Cortex of kidney (tissue), 1 donor: ENCODE measurements at places on chromosomes 2 and 18.

DNA sequence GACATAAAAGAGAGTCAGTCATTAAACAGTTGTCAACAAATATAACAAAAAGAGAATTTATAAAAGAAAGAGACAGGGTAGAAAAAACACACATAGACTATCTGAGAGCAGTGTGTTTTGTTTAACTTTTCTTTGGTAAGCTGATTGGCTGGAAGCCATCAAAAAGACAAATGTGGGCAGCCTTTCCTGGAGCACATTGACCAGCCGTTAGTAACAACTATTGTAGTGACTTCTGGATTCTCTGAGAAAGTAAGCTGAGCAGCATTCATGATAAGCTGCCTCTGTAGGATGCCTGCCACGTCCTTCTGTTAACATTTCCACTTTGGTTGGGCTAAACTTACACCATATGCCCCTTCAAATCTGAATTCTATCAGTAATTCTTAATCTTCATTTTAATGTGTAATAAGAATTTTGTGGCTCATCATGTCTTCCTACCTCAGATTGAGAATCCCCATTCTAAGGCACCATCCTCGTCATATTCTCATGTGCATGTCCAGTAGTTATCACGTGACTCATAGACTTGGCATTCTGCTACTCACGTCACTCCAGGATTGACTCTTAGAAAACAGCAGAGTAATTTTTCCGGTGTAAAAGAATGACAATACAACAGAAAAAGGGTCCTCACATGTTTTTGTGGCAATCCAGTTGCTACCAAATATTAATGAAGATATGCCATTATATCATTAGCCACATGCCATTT lies 43.4 kb upstream of the DNAJC10 start:
- DNase-seq = no peak

- DNase-seq = no peak
These were observed 388.9 kb upstream of the RGPD4 start for GRCh38 chr2:107437807-107438206.

GRCh38 chr2:195658541-195658890 lies 1.5 kb downstream of the SLC39A10 start:
- no peak for DNase-seq

- no peak for DNase-seq
These were observed 458.4 kb downstream of the THSD7B start for GRCh38 chr2:137223722-137224121.

DNA sequence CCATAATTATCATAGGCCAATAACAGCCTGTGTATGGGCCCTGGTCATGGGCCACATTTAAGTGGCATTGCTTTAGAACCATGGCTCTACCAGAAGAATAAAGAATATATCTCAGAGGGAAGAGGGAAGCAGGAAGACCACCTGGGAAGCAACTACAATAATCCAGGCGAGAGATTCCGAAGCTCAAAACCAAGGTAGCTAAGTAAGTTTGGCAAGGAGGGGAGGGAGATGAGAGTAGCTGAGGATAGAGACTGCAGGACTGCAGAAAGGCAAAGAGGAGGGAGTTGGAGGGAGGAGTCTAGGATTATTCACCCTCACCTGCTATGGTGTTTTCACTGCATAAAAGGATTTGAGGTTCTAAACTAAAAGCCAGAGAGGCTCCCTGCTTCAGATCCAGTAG lies 293.5 kb downstream of the SETBP1 start:
- DNase-seq = no peak

DNA sequence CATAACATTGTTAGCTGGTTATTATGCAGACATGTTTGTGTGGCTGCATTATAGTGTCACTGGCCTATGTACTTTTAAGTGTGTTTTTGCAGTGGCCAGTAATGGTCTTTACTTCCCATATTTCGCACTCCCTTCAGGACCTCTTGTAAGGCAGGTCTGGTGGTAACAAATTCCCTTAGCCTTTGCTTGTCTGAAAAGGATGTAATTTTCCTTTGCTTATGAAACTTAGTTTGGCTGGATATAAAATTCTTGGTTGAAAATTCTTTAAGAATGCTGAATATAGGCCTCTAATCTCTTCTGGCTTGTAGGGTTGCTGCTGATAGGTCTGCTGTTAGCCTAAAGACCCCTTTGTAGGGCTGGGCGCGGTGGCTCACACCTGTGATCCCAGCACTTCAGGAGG lies 34.7 kb downstream of the ZC3H8 start:
- DNase-seq = no peak

- DNase-seq = no peak
These were observed 259.8 kb upstream of the HDAC4 start for GRCh38 chr2:239660390-239661230.

- DNase-seq = no peak
These were observed 9.1 kb upstream of the ARID5A start for GRCh38 chr2:96527286-96528005.

GRCh38 chr2:128475427-128476211 lies 157.0 kb upstream of the HS6ST1 start:
- DNase-seq = no peak

DNA sequence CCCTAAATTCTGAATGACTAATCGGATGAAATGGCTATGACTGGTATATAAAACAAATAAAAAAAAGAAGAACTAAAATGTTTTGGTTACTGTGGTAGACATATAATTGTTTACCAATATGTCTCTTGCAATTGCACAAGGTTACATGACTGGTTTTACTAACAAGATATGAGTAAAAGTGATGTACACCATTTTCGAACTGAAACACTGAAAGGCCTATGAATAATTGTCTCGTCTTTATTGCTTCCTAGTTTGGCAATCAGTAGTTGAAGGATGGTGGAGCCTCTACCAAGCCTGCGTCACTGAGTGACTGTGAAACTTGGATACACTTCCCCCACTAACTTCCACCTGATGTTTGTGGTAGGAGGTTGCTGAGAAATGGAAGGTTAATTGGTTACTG lies 16.5 kb downstream of the CDH19 start:
- DNase-seq = no peak

DNA sequence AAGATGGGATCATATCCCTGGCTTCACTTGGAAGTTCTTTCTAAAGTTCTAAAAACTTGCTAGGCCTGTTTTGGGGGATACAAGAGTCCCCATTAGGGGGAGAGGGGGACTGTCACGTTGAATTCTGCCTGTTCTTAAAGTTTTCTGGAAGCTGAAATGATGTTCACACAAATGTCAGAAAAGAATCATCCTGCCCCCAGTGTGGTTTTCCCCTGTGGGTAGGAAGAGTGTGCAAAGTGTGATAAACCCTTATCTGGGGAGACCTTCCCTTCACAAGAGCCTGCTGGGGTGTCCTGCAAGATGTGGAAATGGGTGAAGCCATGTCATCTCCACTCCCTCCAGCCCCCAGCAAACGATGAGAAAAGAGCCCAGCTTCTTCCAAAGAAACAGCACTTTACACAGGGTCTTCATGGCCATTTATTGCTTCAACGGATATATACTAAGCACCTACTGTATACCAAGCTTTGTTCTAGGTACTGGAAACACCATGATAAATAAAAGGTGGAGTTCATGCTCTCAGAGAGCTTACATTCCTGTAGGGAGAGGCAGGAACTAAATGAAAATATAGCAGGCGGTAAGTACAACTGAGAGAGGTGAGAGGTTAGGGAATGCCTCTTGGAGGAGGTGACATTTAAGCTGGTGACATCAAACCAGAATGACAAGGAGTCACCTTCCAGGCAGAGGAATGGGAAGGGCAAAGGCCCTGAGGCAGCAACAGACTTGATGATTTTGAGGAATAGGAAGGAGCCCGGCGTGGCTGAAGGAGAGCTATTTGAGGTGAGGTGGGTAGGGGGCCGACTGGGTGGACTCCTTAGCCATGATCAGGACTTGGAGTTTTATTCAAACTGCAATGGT lies 1.6 kb downstream of the MFSD2B start:
- no peak for DNase-seq

DNA sequence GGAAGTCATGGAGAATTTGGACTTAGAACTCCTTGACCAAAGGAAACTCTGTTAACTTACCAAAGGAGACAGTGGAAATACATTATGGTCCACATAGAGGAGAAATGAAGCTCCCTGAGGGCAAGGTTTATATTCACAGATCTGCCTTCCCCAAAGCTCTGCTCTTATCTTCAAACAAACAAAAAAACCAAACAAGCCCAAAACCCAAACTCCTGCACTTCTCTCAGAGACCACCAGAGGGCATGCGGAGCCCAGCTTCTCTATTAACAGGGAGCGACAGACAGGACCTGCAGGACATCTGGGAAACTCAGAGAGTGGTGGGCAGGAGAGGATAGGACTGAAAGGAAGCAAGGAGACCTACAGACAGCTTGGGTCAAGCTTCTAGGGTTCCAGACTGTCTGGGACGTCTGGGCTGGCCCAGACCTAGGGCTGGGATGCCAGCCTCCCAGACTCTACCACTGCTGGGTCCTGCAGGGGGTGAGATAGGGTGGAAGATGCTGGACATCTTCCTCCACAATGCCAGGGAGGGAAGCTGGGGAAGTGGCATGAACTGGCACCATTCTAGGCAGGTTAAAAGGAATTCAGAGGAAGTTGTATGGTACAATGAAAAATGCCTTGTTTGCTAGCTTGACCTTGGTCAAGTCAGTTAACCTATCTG lies 4.0 kb upstream of the WNT10A start:
- DNase-seq = no peak

DNA sequence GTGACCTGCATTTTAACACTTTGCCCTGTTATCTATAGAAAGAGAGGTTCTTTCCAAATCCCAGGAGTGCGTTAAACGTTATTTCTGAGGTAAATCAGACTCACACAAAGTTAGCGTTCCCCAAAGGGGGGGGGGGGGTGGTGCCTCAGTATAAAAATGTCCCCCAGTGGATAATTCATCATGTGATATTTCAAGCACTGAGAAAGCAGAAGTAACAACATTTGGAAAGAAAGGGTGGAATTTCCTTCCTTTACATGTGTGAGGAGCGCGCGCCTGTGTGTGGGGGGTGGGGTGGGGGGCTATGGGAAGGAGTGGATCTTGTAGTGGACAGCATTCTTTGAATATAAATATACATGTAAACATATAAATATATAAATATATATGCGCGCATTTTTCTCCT lies 630.9 kb downstream of the NYAP2 start:
- DNase-seq = no peak

- DNase-seq = no peak
These were observed 58.5 kb downstream of the FAM228A start for GRCh38 chr2:24233321-24233720.

GRCh38 chr2:28681606-28682005 lies 70.0 kb upstream of the PPP1CB start:
- no peak for DNase-seq

GRCh38 chr2:185161701-185162100 lies 563.4 kb downstream of the ZNF804A start:
- DNase-seq = no peak

DNA sequence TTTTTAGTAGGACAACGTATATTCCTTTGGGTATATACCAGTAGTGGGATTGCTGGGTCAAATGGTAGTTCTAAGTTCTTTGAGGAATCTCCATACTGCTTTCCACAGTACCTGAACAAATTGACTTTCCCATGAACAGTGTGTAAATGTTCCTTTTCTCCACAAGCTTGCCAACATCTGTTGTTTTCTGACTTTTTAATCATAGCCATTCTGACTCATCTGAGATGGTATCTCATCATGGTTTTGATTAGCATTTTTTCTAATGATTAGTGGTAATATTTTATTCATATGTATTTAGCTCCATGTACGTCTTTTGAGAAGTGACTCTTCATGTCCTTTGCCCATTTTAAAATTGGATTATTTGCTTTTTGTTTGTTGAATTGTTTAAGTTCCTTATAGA lies 58.4 kb upstream of the CERS6 start:
- no peak for DNase-seq

GRCh38 chr2:133265432-133265949 lies 302.8 kb downstream of the NCKAP5 start:
- no peak for DNase-seq

DNA sequence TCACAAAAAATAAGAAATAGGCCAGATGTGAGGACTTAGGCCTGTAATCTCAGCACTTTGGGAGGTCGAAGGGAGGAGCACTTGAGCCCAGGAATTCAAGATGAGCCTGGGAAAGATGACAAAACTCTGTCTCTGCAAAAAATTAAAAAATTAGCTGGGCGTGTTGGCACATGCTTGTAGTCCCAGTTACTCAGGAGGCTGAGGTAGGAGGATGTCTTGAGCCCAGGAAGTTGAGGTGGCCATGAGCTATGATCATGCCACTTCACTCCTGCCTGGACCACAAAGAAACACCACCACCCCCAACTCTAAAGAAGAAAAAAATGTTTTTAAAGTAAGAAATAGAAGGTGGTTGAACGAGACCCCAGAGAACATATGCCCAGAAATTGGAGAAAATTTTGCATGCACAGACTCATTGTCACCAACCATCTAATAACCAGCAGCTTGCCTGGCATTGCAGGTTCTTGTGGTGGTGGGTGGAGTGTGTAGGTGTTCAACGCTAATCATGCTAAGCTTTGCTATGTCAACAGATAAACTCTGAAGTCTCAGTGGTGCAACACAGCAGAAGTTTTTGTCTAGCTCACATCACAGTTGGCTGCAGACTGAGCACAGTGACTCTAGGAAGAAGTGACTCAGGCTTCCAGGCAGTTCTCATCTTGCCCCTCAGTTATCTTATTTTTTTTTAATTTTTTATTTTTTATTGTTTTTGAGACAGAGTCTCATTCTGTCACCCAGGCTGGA lies 18.6 kb downstream of the ARL4C start:
- DNase-seq = no peak

DNA sequence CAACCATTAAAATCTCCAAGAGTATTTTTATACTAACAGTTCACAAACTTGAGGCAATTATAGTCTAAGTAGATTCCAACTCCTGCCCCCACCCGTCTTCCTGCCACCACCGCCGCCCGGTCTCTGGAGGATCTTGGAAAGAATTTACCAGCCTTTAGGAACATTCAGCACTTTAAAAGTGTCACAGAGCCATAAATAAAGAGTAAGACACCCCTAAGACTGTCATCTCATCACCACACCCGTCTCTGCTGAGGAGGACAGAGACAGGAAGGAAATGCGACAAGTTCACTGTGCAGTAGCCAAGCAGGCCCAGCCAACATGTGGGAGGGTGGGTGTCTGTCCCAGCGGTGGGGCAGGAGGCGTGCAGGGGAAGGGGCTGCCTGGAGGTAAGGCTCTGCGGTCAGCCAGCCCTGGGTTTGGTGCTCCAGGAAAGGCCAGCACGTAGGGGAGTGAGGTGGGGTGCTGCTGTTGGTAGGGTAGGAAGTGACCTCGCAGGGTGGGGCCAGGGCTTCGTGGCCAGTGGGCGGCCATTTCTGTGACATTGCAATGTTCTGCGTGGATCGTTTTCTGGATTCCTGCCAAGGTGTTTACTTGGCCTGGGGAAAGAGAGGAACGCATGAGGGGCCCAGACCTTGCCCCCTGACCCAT lies 111.6 kb downstream of the FAM210A start:
- DNase-seq = no peak

DNA sequence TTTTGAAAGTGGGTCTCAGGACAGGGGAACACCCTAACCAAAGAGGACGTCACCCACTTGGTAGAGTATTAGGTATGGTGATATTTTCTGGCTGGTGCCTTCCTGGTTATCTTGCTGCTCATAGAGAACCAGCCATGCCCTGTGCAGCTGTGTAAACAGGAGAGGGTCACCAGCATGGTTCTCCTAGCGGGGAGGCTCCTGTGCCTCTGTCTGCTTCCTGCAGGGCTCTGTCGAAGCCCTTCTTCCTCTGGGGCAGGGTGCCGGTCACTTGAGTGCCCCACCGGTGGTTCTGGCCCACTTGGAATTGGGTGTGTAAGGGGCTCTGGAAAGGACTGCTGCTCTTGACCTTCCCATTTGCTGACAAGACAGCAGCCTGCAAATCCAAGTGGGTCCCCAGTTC lies 131.6 kb upstream of the MSH6 start:
- no peak for DNase-seq
